ENCODE measurements at places on chromosomes 7 and 10.
A peak's percentile ranks its signal among the peaks of the same experiment; 100 is the strongest.

GRCh38 chr7:44305564-44306507 is 19.6 kb downstream of the CAMK2B start:
- no peak for DNase-seq

DNA sequence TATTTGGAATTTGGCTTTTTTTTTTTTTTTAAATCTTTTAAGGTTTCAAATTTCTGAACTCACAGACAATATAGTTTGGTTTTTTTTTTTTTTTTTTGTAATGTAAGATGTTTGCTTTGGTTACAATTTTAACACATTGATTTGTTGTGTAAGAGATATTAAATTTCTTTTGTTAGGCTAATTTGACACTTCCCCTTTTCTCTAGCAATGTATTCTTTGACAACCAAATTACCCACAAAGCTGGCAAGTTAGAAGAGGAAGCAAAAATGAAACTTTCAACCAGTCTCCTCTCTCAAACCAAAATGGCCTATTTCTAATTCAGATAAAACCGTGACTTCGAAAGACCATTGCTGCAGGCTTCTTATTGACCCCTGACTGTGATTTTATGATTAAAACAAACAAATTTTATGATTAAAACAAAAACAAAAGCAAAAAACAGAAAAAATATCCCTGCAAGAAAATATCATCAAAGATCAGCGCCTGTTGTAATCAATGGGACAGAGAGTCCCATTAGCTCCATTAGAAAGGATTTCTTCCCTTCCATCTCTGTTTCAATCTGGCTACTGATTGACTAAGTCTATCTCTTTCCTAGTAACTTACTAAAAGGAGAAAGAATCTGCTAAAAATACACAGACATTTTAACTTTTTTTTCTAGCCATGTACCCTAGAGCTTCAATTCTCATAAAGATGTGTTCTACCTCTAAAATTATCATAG is 489.2 kb downstream of the MDFIC start:
- no peak for DNase-seq

GRCh38 chr7:149220534-149220933 is 18.9 kb upstream of the ZNF212 start:
- peak; percentile 88 for DNase-seq

DNA sequence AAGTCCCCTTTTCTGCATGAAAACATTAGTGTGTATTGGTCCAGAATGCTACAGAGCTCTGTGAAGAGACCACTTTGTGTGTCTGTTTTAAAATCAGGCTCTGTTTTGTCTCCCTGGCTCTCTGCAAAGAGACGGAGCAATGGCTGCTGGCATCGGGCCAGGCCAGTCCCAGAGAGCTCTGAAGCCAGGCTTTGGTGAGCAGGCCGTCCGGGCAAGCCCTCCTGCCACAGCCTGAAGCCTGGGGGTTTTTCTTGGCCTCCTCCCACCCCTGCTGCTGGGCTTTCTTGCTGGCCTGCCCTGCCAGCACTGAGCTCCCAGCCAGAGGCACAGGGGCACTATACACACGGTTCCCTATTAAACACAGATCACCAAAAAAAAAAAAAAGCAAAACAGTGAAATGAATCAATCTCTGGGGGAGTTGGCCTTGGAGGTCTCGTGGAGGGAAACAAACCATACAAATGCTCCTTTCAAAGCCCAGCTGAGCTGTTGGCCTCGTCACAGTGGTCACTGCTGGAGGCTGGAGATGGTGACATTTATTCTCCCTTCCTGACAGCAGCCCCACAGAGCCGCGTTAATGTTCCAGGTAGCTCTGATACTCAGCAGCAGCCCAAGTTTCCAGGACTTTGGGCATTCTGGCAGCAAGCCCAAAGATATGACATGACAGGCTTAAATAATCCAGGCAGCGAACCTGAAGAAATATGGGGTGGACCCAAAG is 237.2 kb downstream of the TCF7L2 start:
- peak; percentile 28 for DNase-seq

GRCh38 chr7:44998153-44998871 is 1.7 kb upstream of the CCM2 start:
- no peak for DNase-seq

DNA sequence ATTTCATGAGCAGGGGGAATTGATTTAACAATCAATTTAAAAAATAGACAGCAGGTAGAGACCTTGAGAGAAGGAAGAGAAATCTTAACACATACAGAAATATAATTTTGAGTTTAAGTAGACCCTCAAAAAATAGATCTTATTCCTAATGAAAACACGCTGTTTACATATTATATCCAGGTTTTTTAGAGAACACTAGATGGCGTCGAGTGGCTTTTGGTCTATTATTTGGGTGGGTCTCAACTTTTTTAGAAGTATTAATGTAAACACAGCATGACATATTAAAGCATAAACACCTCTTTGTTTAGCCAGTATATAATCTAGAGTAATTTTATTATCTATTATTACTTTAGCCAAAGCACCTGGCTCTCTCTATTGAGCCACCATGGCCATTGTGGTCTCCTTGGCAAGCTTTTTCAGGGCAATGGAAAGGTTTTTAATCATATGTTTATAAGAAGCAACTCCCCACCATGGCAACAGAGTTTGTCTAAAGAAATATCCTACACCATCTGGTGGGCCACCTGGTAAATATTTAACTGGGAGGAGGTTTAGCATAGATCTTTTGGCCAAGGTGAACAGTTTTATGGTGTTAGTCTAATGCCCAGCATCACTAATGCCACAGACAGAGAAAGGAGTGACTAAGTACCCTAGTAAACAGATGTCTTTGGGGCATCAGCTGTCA is 59.7 kb upstream of the PRSS1 start:
- DNase-seq = no peak

DNA sequence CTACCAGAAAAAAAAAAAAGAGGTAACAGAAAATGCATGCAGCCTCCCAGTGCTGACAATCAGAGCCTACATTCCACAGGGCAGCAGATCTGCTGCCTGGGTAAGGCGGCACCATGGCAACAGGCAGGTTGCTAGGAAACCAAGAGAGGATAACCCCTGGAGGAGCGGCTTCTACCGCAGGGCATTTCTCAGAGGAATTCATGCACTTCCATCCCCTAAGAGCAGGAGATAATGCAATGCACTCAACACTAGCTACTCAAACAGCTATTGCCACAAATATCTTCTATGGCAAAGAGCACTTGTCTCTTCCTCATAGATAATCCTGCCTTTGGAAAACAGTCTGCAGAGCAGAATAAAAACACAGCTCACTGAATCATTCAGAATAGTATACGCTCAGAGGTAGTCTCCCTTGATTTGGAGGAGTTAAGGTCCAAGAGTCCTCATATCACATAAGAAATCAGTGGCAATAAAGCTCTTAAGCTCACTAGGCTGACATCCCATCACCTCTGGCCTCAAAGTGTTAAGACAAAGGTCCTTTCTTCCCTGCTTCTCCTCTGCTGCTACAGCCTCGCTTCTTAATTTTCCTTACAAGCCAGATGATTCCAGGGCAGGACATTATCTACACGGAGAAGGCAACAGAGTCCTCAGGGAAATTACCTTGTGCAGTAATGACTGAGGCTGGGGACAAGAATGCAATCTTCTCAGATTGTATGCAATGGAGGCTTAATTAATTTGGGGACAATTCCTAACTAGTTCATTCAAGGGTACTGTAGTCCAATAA is 10.7 kb downstream of the PSAP start:
- peak; percentile 98 for DNase-seq

DNA sequence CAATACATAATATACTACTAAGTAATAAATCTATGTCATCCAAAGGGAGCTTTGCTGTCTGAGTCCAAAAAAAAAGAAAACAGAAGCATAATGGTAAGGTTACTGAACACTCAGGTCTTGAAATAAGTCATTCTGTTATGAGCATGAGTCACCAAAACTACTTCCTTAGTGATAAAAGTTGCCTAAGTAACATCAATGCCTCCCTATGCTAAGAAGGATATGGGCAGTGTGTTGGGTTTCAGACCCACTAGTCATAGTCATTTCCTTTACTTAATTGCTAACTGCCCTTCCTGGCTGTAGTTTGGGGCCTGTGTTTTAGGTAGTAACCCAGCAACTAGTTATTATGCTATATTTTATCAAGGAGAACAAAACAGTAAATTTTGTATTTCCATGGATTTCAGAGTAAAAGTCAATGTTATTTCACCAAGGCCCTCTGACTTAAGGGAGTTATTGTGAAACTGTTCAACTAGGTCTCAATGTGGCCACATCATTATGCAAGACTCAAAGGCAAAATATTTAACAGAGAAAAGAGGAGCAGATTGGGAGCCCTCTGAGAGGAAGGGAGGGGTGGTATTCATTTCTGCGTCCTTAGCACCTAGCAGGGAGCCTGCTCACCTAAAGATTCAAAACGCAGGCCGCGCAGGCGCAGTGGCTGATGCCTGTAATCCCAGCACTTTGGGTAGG is 11.7 kb upstream of the VIM start:
- peak; percentile 99 for DNase-seq

DNA sequence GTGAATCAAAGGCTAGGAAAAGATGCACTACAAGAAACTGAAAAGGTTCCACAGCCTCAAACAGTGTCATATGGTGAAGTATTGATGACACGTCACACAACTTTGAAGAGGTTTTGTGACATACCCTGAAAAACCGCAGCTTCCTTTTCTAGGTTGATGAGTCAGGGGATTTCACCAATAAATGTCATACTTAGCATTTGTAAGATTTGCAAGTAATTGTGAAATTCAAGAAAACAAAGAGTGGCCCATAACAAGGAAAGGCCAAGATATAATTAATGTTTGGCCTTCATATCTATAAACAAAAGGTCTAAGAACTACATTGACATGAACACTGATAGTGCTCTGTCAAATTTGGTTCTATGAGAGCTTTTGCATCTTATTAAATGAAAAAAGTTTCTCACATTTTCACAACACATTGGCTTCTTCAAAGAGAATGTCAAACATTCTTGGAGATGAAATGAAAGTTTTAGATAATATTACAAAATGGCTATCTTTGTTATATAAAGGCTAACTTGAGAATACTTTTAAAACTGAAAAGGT is 62.0 kb upstream of the NAMPT start:
- peak; percentile 98 for DNase-seq

Measured in mesenchymal stem cell (in vitro differentiated cells and primary cell).